ENCODE measurements at places on chromosomes 13 and 19.
A peak's percentile ranks its signal among the peaks of the same experiment; 100 is the strongest.

- no peak for DNase-seq
These were observed 7.6 kb downstream of the POU4F1 start for GRCh38 chr13:78595495-78596398.

DNA sequence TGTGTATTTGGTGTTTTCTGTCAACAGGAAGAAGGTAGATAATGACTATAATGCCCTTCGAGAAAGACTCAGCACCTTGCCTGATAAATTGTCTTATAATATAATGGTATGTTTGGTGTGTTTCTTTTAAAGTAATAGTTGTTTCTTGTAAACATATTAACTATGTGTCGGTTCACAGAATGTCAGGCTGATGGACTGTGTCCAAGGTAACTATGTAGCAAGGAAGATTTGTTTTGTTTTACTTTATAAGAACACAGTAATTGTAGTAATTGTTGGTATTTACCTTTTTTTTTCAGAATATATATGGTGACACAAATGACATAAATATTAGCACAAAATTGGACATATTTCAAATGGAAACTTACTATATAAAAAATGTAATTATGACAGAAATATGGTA, 43.2 kb downstream of the URI1 start:
- DNase-seq, result no peak

GRCh38 chr13:23231241-23231640, 50.5 kb downstream of the SGCG start:
- no peak for DNase-seq

DNA sequence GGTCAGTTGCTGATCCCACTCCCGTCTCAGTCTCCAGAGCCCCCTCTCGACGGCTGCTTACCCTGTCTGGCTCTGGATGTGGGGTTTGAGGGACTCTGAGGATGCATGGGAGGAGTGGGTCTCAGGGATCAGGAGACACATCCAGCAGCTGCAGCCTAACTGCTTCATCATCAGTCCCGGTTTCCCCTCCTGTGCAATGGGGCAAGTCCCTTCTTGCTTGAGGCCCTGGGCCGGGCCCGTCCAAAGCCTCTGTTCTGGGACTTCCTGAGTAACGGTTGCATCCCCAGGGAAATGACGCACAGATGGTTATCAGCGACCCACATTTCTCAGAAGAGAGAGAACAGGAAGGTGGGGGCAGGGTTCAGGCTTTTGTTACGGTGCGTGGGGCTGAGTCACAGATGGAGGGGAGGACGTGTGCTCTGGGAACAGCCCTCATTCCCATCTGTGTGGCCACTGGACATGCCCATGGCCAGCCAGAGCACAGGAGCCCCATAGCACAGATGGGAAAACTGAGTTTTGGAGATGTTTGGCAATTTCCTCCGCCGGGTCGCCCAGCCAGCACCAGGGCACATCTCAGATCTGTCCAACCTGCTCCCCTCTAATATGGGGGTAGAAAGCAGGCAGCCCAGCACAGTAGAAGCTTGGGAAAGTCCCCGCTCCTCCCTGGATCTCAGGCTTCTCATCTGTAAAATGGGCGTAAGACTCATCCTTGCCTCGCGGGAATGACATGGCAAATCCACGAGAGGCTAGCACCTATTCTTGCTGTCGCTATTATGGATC, 19.3 kb downstream of the GNA15 start:
- DNase-seq, result peak; percentile 99

DNA sequence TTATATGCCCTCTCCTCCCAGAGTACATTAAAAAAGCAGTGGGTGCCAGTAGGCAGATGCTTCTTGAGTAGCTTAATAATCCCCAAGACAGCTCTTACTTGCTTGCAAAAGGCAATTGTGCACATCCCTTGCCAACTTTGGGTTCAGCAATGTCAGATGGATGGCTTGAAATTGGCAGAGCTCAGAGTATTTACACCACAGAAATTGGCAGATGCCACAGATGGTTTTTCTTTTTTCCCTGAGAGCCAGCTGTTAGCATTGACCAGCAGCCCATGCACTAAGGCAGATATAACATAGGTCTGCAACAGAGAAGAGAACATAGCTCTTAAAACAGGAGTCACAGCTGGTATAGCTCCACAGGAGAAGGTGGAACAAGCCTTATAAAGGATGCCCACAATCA, 18.4 kb upstream of the RNASEH2B start:
- DNase-seq, result no peak

DNA sequence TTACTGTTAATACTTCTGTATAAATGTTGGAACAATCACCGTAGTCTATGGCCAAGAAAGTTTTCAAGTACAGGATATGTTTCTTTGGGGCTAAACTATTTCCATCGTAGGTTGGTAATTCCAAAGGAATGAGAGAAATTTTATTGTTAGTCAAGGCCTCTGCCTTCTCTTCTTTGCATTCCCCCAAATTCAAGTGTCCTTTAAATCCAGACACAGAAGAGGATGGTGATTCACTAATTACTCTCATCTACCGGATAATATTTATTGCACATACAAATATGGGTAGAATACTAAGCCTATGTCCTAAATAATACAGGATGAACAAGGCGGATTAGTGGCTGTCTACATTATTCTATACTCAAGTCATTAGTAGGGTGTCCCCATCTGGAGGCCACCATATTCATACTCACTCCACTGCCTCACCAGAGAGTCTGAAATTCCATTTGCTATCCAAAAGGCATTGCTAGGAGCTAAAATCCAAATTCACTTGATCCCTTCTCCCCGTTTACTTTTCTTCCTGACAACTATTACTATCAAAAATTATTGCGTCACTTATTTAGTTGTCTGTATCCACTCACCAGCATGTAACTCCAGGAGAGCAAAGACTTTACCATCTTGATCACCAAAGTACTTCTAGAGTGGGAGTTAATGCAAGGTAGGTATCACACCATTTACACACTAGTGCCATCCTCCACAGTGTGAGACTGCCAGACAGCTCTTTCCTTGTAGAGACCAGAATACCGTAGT, 82.4 kb upstream of the SGCG start:
- DNase-seq, result no peak

DNA sequence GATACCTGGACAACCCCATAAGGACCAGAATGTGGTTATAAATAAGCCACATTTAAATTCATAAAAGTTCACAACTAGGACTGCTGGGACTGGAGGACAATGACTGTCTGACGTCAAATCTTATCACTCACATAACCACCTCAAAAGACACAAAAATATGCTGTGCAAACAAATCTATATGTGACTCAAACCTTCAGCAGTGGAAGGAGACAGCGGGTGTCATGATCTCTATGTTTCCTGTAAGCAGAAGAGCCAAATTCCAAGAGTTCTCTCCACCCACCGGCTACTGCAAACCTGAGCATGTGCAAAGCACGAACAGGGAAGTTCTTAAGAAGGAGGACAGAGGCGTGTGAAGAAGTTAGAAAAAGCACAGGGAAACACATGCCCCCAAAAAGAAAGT, 113.2 kb downstream of the MYCBP2 start:
- DNase-seq, result no peak

Data from SW 1271 (cell line).